Hematopoietic multipotent progenitor cell treated with erythropoietin and hydrocortisone succinate and interleukin-3 and kit ligand, for 6 days (in vitro differentiated cells): ENCODE measurements at places on chromosomes 13 and 19.
A peak's percentile ranks its signal among the peaks of the same experiment; 100 is the strongest.

GRCh38 chr13:77026861-77027621 lies at the start of gene FBXL3:
Gene FBXL3, minus strand, starts transcription at chr13:77027159. Its CDS starts 5,299 bp downstream, at chr13:77021860.
- peak; percentile 88 for DNase-seq

GRCh38 chr13:47426126-47426849 lies 529.4 kb upstream of the HTR2A start:
- no peak for DNase-seq

DNA sequence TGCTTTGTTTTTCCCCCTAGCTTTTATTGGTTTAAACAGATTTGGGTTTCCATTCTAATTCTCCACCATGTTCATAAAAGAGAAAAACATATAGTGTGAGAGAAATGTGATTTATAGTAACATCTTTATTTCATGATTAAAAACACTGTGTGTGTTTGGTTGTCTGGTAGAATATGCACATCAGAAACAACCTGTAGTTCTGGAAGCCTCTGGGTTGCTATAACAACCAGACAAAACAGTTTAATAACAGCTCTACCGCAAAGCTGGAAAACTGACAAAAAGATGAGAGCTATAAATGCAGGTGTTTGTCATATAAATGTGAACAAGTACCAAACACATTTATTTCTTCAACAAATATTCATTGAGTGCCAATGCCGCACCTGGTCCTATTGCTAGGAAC lies 9.8 kb downstream of the KBTBD6 start:
- no peak for DNase-seq

DNA sequence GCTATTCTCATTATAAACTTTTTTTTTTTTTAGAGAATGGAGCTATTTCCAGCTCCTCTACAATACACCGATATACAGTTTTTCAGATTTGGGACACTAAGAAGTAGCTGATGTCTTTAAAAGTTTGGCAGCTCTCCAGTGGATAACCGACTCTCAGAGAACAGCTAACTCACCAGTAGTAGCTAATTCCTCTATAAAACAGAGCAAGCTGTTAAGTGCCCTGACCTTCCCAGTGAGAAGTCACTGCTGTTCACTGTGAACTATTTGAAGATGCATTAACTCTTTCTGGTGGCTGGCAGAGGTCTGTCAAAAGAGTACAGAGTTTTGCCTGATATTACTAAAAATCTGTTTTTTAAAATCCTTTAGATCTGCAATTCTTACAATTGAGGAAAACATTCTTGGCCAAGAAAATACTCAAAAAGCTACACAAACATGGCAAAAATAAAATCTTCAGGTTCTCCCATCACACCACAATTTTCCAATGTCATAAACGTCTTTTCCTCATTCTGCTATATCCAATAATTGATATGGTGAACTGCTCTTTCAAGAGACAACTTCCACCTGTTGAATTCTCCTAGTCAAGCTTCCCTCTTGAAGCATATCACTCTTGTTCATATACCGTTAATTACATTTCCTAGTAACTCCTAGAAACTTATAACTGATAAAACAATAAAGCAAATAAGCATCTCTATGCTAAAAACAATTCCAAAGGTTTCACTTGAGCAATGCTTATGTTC lies 44.2 kb downstream of the TBC1D4 start:
- peak; percentile 63 for DNase-seq

GRCh38 chr13:77033717-77034302 lies 6.9 kb upstream of the FBXL3 start:
- no peak for DNase-seq

DNA sequence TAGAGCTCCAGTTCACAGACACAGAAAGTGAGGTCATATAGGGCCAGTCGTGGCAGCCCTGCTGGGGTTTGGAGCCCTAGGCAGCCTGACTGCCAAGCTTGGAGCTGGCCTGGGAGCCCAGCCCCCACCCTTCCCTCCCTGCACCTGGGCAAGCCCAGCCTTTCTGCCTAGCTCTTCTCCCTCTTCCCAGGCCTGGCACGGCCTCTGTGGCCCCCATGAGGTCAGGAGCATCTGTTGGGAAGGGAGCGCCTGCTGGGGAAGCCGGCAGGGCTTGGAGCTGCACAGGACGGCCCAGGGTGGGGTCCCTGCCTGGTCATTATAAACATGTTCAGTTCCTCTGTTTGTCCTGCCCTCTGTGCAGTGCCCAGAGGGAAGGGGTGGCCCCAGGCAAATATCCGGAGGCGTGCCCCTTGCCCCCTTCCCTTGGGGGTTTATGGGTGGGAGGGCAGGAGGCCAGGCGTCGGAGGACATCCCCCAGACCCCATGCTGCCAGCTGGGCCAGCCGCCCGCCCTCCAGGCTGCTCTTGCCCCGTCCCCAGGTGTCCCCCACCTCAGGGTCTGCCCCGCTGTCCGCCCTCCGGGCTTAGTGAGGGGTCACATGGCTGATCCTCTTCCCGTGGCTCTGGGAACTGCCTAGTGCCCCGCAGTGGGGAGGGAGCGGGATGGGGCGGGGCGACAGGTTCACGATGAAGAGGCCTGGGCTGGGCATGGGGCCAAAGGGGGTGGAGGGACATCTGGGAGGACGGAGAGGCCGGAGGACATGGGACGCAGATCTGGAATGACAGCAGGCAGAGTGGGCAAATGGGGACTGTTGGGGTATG lies 30.0 kb upstream of the NCCRP1 start:
- no peak for DNase-seq

DNA sequence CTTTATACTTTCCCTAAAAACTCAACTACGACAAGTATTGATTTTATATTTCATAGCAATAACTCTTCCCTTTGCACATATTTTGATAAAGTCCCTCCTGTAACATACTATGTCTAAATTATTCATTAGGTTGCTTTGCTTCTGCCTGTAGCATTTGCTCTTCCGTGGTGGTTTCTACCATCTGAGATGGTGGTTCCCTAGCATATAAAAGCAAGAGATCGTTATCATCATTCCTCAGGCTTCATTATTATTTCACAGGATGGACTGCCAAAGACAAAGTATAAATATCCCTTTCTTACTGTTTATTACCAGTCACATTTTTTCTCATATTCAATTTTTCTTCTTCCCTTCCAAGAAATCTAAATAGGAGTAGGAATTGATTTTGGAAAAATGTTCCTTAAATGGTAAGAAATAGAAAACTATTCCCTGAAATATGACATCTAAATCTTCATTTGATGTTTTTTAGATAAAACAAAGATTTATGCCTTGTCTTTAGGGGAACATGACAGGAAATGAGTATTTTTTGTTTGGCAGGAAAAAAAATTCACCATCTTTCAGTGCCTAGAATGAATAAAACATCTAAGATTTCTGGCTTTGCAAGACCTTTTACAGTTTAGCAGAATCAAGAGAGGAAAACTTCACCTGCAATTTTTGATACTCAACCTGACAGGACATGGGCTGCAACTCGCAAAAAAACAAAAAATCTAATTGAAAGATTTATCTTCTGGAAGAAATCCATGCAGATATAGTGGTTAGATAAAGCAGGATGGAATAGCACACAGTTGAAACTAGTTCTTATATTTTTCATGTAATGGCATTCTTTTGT lies 340.0 kb downstream of the SPRY2 start:
- DNase-seq = no peak

- DNase-seq = peak; percentile 87
Observed at GRCh38 chr19:44653977-44654774, 10.5 kb downstream of the PVR start.
